Left hindlimb (tissue), 1 donor: ENCODE measurements at places on chromosomes 11 and 22.
A peak's percentile ranks its signal among the peaks of the same experiment; 100 is the strongest.

- no peak for DNase-seq
Observed at GRCh38 chr22:50014655-50015401, 2.3 kb upstream of the IL17REL start.

DNA sequence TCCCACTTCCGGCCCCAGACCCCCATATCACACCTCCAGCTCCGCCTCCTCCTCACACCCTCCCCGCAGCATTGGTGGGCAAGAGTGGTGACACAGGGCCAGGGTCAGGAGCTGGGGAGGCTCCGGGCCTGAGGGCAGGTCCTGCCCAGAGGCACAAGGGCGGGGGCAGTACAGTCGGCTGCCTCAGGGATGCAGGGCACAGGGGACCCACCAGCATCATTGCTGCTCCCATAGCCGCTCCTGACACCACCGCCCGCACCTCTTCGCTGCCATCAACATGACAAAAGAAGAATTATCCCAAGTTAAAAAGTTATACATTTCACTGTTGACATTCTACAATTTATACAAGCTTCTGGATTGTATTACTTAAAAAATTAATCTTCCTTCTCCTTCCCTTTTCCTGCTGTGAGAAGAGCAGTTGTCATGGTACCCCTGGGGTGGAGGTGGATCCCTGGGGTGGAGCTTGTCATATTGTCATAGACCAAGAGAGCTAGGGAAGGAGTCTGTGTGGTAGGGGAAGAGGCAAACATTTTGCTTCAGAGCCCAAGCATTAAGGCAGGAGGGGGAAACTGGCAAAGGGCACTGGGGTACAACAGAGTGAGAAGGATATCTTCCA is 4.1 kb downstream of the SBF2 start:
- DNase-seq, result no peak

GRCh38 chr11:62847767-62848314 is 8.5 kb upstream of the WDR74 start:
- no peak for DNase-seq

DNA sequence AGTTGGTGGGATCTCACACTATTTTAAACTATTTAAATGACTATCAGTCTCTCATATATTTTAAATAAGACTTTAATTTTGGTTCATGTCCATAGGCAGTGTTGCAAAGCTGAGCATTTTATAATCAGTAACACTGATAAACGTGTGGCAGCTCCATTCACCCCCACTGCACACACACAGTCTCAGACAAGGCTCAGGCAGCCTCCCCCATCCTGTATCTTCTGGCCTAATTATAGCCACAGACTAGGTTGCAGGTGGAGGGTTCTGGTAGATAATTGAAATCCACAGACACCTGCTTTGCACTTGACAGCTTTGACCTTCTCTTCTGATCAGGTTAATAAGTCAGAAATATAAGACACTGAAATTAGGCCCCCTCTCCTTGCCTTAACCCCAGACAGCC is 118.5 kb upstream of the LDLRAD3 start:
- DNase-seq, result no peak

GRCh38 chr22:27138471-27138870 is 481.1 kb downstream of the MIAT start:
- no peak for DNase-seq

DNA sequence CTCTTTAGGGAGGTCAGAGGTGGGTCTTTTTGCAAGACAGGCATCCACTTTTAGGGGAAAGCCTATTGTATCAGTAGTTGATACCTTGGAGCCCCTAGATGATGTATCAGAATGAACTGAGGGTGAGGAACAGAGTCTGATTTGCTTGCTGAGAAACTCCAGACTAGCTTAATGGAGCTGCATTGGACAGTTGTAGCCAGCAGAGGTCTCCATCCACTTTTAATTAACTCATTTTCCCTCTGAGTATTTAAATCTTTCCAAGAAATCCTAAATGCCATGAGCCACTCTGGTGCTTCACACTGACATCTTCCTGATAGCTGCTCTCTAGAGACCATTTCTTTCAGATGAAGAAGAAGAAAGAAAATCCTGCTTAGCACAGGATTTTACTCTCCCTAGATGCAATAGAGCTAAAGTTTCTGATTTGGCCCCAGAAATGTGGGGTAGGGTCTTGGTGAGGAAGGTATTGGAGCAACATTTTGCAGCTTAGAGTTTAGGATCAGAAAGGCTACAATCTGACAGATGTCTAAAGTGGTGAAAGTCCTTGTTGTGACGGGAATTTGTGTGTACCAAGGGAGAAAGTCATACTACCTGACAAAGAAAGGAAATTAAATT is 38.0 kb downstream of the EXT2 start:
- DNase-seq, result no peak

- DNase-seq, result no peak
Observed at GRCh38 chr11:114138411-114138810, 78.9 kb downstream of the ZBTB16 start.

GRCh38 chr11:79466411-79466810 is 25.6 kb upstream of the TENM4 start:
- DNase-seq, result no peak

- no peak for DNase-seq
Observed at GRCh38 chr11:8325591-8326304, 62.1 kb upstream of the LMO1 start.

- DNase-seq, result peak; percentile 15
Observed at GRCh38 chr22:23064381-23065068, 5.8 kb upstream of the GNAZ start.

DNA sequence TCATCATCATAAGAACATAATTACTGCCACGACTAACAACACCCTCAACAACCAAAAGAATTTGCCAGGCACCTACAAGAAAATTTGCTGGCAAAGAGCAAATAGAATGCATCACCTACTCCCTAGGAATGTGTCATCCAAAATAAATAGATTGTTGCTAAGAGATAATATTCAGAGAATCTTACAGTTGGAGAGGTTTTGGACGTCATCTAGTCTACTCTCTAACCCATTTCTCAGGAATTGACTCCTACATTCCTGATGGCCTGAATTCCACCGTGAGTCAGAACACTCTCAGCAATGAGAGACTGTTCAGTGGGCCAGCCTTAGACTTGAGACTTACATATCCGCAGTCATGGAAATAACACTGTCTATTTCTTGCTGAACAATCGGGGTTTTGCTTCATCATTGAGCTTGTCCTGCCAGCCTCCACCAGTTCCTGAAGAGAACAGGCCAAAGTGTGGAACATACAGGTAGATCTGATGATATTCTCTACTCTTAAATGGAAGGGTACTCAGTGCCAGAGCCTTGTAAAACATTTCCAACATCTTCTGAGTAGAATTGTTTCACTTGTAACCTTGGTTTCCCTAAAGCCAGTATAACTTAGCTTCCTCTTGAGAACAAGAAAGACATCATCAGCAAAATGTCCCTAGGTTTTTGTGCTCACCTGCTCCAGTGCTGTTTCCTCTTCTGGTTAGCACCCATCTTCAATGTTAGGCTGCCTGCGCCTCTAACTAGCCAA is 8.3 kb downstream of the KIRREL3 start:
- DNase-seq, result no peak

- DNase-seq, result peak; percentile 90
Observed at GRCh38 chr11:2532704-2533586, 88.1 kb downstream of the KCNQ1 start.

- no peak for DNase-seq
Observed at GRCh38 chr11:117600234-117600783, 196.7 kb downstream of the DSCAML1 start.

DNA sequence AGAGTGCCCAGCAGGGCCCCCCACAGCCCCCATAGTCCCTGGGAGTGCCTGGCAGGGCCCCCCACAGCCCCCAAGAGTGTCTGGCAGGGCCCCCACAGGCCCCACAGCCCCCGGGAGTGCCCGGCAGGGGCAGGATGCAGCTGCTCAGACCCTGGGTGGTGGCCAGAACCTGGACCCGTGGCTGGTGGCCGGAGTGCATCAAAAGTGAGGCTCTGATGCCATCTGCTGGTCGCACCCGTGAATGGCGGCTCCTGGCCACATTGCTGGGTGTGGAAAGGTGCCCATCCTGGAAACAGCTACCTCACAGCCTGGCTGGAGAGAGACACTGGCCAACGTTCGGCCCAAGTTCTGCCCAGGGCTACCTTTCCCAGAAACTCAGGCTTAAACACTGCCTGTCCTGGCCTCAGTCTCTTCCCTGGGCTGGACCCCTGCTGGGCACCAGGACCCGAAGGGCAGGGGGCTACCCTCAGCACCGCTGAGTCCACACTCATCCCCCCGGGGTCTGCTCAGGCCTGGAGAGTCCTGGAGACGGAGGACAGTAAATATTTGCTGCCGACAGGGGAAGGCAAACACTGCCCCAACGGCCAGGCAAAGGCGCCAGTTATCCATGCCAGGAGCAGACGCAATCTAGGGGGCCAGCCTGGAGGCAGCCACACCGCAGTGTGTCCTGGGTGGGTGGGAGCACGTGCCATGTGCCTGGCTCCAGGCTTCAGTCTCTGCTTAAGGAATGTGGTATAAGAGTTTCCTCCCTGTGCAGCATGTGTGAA is 4.4 kb downstream of the INS start:
- DNase-seq, result peak; percentile 79

DNA sequence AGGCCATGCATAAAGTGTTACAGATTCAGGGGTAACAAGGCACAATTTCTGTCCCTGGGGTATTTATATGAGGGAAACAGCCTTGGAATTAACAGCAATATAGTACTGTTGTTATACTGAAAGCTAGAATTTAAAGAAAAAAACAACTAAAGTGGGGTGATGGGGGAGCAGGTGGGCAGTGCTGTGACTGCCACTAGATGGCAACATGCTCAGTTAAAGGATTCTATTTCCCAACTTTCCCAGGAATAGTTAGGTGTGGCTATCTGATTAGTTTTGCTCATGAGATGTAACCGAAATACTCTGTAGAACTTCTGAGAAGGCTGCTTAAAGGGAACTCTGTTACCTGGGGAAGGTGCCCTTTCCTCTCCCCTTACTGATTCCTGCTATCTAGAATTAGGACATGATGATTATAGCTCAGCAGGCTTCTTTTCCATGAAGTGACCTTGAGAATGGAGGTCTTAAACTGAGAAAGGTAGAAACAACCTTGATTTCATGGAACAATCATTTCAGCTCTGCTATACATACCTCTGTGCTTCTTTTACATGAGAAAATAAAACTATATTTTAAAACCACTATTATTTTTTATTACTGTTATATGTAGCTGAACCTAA is 102.6 kb downstream of the RELT start:
- DNase-seq, result no peak

GRCh38 chr11:13126430-13126829 is 117.3 kb downstream of the RASSF10 start:
- DNase-seq, result no peak

DNA sequence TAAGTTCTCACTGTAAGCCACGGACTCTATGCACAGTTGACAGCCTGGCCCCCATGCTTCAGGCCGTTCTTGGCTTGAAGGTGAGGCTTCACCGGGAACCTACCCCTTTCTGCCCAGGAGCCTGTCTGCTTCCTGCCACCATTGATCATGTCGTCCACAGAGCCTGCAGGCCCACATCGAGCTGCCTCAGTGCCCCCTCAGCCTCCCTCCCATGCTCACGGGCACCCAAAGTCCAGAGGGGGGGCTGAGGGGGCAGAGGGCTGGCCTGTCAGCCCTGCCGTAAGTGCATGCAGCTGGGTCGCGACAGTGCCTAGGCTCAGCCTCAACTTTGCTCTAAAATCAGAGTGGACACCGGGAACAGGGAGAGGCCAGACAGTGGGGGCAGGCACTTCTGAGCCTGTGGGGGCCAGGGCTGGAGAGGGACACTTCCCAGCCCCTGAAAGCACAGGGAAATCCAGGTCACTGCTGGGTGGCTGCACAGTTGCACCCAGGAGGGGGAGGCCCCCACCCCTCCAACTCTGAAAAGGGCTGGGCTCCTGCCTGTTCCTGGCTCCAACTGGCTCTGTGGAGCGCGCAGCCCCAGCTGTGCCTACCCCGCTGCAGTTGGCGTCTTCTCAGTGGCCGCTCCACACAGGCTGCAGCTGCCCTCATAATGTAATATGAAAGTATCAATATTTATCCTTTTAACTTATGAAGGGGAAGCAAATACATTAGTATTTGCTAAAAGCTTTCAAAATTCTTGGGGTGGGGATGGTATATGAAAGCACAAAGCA is 598.6 kb downstream of the DLG2 start:
- no peak for DNase-seq

DNA sequence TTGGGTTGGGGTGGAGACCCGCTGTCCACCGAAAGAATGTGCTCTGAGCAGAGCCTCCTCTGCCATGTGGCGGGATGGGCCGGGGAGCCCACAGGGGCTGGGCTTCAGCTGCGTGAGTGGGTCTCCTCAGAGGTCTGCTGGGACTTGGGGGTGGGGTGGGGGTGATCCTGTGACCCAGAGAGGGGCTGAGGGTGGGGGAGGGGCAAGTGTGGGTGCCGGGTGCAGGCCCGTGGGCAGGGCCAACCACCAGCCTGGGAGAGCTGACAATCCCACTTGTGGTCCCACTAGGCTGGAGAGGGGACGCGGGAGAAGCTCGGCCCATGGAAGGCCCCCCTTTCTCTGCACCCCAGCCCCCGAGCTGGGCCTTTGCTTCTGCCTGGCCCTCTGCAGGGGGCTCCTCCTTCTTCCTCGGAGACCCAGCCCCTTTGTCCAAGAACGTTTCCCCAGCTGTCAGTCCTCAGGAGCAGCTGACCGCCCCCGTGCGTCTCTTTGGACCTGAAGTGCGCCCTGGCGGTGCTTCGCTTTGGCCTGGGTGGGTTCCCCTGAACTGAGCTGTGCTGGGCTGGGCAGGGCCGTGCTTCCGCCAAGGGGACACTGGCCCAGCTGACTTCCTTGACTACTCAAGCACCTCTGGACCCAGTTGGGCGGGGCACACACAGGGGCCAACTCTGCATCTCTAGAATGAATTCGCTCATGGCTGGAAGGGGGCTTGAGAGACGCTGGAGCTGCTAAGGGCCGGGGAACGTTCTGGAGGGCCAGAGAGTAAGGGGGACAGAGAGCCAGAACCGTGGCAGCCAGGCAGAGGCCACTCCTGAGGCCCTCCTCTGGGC is 30.2 kb downstream of the OSBPL5 start:
- DNase-seq, result peak; percentile 46

DNA sequence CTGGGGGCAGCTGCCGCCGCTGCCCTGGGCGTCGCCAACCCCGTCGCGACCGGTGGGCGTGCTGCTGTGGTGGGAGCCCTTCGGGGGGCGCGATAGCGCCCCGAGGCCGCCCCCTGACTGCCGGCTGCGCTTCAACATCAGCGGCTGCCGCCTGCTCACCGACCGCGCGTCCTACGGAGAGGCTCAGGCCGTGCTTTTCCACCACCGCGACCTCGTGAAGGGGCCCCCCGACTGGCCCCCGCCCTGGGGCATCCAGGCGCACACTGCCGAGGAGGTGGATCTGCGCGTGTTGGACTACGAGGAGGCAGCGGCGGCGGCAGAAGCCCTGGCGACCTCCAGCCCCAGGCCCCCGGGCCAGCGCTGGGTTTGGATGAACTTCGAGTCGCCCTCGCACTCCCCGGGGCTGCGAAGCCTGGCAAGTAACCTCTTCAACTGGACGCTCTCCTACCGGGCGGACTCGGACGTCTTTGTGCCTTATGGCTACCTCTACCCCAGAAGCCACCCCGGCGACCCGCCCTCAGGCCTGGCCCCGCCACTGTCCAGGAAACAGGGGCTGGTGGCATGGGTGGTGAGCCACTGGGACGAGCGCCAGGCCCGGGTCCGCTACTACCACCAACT is 1.0 kb downstream of the FUT4 start:
- DNase-seq, result peak; percentile 44

DNA sequence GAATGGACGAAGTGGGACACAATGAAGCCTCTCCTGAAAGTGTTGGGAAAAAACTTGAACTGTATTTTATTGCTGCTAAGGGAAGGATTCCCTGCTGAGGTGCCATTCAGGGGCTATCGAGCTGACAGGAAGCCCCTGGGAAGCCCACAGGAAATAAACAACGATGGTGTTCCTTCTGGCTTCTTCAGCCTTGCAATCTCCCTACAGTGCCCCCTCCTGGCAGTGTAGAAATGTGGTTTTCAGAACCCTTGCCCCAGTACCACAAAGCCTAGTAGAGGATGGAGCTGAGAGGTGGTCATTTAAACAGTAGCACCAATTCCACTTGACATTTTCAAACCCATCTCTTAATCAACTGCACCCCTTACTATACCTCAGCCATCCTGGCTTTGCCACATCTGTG is 676.7 kb upstream of the ARHGAP42 start:
- no peak for DNase-seq
